Airway epithelial cell (primary cell): ENCODE measurements at places on chromosomes 5 and 9. TPM values are rescaled to one million over a fixed set of nuclear protein-coding genes. Genes with fewer than 3 reads are reported as not detected.

The INSYN2B gene
- total RNA-seq = 0.42 and 1.9 TPM in 2 replicates

The ITGA1 gene
- 0.79 and 0.92 TPM in 2 replicates for total RNA-seq

The GCNT4 gene
- 1.3 and 3.1 TPM in 2 replicates for total RNA-seq

The PCDHB5 gene
- total RNA-seq = 0.63 TPM in 1 of 2 replicates, not detected in the other

The GARNL3 gene
- 0.23 and 3.5 TPM in 2 replicates for total RNA-seq

The CCL19 gene
- not detected in 2 replicates for total RNA-seq

The WDR38 gene
- not detected in 2 replicates for total RNA-seq

The ZNF169 gene
- total RNA-seq = 1.1 and 1.6 TPM in 2 replicates

The SLC34A3 gene
- total RNA-seq = 0.14 TPM in 1 of 2 replicates, not detected in the other

The CNTNAP3B gene
- total RNA-seq = 2.3 and 3.7 TPM in 2 replicates

The HTR4 gene
- total RNA-seq = not detected in 2 replicates

The PRDM12 gene
- total RNA-seq = not detected in 2 replicates

The NR5A1 gene
- total RNA-seq = not detected in 2 replicates

The ACOT12 gene
- not detected in 2 replicates for total RNA-seq
